ENCODE measurements at places on chromosomes 2 and 18.
A peak's percentile ranks its signal among the peaks of the same experiment; 100 is the strongest.

DNA sequence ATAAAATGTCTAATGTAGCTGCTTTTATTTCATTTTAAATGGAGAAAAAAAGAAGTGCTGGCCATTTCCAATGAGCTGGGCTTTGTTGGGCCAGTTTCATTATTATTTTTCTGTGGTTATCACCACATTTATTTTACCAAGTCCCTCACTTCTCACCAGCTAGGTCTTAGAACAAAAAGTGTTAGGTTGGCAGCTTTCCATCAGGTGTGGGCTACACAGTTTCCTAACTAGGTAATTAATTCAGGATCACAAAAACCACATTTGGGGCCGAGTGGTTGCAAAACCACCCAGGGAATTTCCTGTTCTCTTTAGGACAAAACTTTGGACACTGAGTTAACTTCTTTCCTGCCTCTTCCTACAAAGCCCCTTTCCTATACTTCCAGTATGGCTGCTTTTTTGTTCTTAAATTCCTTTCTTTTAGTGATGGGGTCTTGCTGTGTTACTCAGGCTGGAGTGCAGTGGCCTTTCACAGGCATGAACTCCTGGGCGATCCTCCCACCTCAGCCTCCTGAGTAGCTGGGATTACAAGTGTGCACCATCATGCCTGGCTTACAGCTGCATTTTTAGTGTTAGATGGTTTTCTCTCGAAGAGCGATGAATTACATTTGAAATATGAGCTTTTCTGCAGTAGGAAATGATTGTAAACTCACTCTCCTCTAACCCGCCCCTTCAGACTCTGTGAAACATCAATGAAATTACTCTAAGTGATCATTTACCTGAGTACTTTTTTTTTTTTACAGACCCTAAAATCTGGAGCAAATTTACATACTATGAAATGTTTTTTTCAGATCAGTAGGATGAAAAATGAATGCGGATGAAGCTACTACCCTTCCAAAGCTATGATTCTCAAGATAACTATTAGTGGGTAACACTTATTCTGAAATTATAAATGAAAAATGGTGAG lies 2.6 kb upstream of the ZFP36L2 start:
- no peak for DNase-seq

- peak; percentile 74 for DNase-seq
Observed at GRCh38 chr18:8162802-8163201, 446.4 kb upstream of the RAB12 start.

DNA sequence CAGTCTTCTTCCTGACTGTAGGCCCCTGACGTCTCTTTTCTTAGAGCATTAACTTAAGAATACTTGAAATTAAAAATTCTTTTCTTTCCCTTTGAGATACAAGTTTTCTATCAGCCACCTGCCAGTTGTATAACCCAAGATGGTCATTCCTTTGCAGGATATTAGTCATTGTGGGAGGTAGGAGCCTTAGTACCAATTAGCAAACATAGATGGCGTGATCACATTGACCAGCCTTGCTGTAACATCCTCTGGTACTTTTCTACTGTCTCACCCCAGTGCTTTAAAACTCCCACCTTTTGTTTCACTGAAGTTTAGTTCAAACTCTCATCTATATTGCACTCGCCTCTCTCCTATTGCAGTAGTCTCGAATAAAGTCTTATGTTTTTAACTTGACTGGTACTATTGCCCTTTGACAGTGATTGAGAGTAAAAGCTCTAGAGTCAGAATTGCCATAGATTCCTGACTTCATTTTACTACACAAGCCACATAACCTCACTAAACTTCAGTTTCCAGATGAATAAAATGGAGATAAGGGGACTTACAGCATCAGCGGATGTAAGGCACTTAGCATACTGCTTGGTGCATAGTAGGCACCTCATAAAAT lies 74.1 kb downstream of the VRK2 start:
- no peak for DNase-seq

DNA sequence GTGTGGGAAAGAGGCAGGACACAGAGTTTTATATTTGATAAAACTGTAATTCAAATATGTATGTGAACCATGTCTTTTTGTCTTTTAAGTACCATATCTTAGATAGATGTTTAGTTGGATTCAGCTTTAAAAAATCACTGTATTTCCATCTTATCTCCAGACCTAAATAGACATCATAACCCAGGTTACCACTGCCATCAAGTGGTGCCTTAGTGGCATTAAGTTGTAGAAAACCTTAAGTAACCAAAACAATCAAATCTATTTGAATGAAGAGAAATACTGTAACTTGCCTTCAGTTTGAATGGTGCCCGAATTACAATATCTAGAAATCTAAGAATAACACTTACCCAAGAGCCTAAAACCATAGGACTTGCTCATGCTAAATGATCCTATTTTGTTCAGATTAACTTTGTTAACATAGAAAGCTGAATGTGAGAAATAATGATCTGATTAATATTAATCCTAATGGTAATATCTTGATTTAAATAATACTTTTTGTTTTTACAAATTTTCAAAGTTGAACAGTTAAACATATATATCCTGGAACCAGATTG lies 92.5 kb upstream of the MAP2 start:
- DNase-seq: peak; percentile 57

GRCh38 chr2:140442319-140442718 lies 1662.1 kb upstream of the NXPH2 start:
- no peak for DNase-seq

DNA sequence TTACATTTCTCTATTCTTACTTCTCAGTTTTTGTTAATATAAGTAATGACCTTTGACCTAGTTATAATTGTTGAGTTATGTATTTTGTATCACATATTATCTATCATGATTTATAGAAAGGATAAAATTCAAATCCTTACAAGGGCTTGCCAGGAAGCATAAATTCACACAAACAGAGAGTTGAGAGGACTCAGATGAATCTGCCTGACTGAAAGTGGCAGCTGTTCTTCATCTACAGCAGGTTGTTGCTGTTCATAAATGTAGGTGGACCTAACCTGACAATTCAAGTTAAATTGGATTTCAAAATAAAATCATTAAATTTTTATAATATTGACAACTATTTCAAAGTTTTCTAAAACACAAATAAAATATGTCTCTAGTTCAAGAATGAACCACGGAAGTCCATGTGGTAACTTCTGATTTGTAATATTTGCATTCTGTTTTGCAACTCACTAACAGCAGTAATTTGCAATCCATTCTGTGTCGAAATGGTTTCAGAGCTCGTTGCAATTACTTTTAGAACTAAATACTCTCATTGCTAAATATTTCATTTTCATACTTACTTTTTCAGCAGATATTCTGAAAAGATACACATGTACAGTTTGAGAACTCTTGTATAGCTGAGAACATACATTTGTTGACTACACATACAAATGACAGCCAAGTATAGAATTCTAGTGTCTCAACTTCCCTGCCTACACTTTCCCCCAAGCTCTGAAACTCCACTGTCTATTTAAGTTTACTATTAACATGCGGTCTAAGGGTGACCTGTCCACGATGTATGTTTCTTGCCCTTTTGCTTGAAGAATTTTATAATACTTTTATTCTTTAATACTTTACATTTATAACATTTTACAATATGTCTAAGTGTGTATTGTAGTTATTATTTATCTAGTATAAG lies 25.7 kb downstream of the SCN7A start:
- no peak for DNase-seq

GRCh38 chr2:234978466-234979203 lies 26.8 kb downstream of the SH3BP4 start:
- DNase-seq: peak; percentile 34

DNA sequence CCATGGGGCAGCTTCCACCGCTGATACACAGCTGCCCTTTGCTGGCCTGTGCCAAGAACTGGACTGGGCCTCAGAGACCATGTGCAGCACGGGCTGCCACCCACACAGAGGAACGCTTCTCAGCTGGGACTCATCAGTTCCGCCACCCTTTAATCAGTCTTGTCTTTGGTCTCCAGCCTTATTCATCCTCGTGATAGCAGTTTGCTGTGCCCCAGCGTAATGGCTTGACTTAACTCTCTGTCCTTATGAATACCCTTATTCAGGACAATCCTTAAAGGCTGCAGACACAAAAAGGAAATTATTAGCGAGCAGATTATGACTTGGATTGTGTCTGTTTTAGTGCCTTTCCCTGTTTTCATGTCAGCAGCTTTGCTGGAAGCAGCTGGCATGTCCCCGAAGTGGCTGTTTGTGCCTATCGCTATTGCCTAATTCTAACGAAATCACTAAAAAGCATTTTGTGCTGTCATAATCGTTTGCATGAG lies 108.9 kb upstream of the DAPL1 start:
- no peak for DNase-seq

GRCh38 chr18:48208432-48209140 lies 200.6 kb downstream of the ZBTB7C start:
- DNase-seq: no peak

DNA sequence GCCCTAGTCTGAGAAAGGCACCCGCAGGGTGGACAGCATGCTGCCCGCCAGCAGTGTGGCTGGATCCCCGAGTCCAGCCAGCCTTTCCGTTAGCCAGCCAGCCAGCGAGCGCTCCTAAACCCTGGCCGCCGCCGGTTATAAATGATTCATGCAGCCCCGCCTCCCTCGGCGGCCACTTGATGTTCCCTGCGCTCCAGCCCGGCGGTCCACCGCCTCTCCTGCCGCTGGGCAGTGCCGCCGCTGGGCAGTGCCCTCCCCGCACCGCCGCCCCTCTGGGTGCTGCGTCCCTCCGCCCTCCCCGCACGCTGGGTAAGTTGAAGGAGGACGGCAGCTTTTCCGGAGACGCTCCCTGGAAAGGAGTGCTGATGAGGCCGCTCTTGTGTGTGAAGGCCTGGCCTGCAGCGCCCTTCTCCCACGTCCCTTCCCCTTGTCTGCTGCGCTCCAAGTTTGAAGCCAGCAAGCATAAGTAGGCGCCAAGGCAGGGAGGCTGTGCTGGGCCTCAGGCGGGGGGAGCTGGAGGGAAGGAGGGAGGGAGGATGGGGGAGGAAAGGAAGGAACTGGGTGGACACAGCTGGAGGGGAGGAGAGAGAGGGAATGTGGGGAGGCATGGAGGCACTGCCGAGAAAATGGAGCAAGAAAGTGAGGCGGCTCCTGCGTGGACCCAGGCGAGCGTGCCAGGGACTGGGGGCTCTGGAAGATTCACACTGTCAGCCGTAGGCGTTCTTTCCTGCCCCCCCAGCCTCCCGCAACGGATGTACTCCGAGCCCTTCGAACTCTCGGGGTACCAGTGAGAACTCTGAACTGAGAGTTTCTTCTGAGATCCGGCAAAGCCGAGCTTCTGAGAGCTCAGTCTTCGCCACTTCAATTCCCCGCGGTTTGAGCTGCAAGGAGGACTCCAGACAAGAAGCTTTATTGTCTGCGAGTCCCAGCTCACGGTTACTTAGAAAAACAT lies 131.9 kb downstream of the GLI2 start:
- no peak for DNase-seq

DNA sequence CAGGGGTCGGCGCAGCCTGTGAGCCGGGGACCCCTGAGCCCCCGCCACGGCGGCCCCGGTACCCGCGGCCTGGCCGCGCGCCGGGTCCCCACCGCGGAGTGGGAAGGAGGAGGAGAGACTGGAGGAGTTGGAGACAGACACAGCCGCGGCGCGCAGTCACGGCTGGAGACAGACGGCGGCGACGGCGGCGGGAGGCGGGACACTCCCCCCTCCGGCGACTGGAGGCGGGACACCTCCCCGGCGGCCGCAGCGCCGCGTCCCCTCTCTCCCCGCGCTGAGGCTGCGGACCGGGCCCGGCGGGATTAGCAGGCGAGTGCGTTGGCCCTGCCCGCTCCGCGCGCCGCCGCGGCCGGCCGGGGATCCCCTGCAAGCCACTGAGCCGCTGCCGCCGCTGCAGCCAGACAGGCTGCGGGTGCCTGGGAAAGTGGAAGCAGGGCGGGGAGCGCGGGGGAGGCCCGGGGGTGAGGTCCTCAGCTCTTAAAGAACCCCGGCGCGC lies 1.0 kb upstream of the LDLRAD4 start:
- no peak for DNase-seq

- DNase-seq: no peak
Observed at GRCh38 chr2:210189452-210190138, 18.4 kb upstream of the KANSL1L start.

- no peak for DNase-seq
Observed at GRCh38 chr2:111534910-111535352, 349.1 kb downstream of the ANAPC1 start.

GRCh38 chr2:74553892-74554819 lies at the start of the genes DOK1 and LOXL3:
Gene DOK1 (plus strand): TSS chr2:74554720. CDS start chr2:74554755, 35 bp downstream.
Gene LOXL3 (minus strand): TSS chr2:74553942. CDS start chr2:74552634, 1,308 bp downstream.
- DNase-seq: peak; percentile 55

DNA sequence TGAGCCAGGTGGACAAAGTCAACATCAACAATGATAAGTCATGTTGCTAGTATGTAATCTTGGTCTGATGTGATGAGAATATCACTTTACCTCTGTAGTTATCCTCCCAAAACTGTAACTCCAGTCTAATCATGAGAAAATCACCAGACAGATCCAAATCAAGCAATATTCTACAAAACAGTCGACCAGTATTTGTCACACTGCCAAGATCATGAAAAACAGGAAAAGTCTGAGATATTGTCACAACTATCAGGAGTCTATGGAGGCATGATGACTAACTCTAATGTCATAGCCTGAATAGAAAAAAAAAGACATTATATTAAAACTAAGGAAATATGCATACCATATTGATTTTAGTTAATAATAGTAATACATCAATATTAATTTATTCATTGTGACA lies 1883.3 kb upstream of the CELF4 start:
- DNase-seq: no peak

DNA sequence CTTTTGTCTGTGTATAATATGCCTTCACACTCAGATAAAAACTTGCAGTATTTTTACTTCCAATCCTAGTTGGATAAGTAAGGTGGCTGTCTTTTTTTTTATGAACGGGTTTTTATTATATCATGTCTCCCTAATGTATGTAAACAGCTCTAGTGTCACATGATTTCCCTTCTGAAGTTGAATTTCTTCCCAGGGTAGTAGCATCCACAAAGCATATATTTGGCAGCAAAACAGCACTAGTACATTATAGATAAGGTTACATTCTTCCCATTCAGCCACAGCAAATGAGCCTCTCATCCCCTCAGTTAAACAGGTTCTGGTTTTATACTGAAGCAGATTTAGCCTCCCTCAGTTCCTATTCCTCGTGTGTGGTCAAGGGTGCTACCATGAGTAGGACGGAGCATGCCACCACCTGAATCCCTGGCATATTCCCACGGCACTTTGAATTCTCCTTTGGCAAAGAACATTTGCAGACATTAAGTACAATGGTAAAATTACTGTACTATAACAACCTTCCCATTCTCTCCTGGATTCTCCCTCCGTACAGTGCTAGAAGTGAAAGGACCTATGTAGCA lies 15.4 kb upstream of the DTNA start:
- DNase-seq: peak; percentile 11

- no peak for DNase-seq
Observed at GRCh38 chr18:46273861-46274260, 169.7 kb downstream of the HAUS1 start.

GRCh38 chr2:52749764-52750163 lies 1017.8 kb upstream of the CHAC2 start:
- DNase-seq: no peak

Data from NCI-H2081 (cell line).